Ovary (tissue), 10 donors: ENCODE measurements at places on chromosomes 1 and 21.

GRCh38 chr1:160975026-160975425, 20.4 kb upstream of the ITLN2 start:
- DNase-seq: no peak

GRCh38 chr1:213295860-213296259, 244.8 kb downstream of the RPS6KC1 start:
- DNase-seq: no peak

- no peak for DNase-seq
Observed at GRCh38 chr1:51312718-51313117, 17.6 kb downstream of the TTC39A start.

- DNase-seq: no peak
Observed at GRCh38 chr1:111879081-111879480, 110.4 kb downstream of the KCND3 start.

DNA sequence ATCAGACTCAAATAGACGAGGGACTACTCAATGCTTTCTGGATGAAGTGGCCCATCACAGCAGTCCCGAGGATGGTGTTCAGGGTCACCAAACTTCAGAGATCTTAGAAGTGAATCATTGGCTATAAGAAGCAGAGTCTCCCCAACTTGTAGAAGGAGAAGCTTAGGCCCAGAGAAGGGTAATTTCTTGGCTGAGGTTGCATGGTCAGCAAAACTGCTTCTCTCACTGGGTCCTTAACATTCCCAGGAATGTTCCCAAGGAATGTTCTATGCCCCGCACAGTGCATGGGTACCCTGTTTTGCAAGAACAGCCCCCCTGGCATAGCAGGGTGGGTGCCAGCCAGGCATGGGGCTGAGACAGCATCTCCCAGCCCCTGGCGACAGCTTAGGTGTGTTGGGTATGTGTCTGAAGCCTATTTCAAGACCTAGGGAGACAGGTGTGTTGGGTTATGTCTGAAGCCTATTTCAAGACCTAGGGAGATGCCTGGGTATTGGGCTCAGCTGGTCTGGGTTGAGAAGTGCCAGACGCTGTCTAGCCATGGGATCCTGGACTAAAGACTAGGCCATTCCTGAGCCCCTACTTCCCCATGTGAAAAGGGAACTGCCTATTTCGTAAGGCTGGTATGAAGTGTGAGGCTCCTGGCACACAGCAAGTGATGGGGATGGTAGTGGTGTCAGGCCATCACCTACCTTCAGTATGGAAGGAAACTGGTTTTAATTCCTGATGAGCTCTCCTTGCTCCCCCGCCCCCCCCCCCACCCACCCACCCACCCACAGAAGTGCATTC, 26.1 kb downstream of the PADI6 start:
- no peak for DNase-seq

- DNase-seq: peak; percentile 76
Observed at GRCh38 chr1:205791568-205792180, 16.4 kb upstream of the RAB29 start.
